ENCODE measurements at places on chromosomes 2 and 18.
A peak's percentile ranks its signal among the peaks of the same experiment; 100 is the strongest.

- no peak for DNase-seq
These were observed 30.4 kb downstream of the MSTN start for GRCh38 chr2:190031969-190032618.

GRCh38 chr18:54268751-54269150 is 566 bp upstream of the POLI start:
- DNase-seq = no peak

- DNase-seq = no peak
These were observed 1353.7 kb upstream of the LRRTM1 start for GRCh38 chr2:81658227-81658626.

DNA sequence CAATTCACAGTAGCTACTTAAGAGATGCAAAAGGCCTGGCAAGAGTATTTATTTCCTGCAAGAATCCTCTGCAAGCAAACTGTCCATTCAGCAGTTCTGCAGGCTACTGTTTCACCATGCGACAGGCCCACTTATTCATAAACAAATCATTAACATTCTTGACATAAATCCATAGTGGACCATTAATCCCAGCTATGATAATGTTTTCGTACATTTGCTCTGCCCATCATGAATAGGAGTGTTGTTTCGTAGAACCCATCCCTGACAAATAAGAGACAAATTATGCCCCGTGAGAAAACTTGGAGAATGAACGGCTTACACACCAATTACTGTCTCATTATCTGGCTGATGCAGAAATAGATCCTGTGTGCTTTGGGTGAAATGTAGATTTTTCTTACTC is 65.4 kb downstream of the PID1 start:
- no peak for DNase-seq

- DNase-seq = no peak
These were observed 24.0 kb downstream of the MRPL44 start for GRCh38 chr2:223981241-223981640.

GRCh38 chr2:16566701-16567100 is 98.9 kb downstream of the CYRIA start:
- no peak for DNase-seq

GRCh38 chr2:47221039-47221438 is 65.9 kb upstream of the STPG4 start:
- peak; percentile 74 for DNase-seq

DNA sequence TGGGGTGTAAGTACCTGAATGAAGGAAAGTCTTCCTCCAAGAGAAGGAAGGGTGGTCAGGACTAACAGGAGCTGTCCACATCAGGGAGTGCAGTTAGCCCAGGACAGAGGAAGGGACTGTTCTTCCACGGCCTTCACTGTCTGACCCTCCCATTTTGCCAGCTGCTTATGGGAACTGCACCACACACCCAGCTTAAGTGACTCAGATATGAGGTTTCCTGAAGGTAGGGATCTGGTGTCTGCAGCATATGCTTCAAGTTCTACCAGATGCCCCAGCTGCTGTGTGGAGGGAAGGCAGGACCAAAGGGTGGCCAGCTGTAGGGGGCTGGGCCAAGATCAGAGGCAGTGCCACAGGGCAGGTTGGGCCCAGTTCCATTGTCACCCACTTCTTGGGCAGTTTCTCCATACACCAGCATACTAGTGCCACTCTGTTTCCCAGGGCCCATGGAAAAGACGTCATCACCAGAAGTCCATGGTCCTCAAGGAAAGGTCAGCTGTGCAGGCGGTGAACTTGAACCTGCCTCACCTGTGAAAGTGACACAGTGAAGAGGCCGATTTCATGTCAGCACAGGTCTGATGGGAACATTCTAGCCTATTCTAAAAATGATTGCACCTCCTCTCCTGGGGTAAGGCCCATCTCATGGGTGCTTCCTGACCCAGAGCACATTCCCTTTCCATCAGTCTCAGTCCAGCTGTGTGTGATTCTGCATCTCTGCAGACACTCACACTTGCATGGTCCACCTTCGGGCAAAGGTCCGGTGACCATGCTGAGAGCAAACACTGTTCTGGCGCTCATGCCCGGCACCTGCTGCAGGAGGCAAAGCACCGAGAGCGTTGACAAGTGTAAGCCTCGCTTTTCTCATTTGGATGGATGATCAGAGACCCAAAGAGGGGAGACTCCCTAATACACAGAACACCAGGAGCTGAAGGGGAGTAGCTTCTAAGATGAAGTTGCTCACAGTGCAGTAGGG is 68.0 kb downstream of the ACAA2 start:
- DNase-seq = no peak

GRCh38 chr2:205409411-205409810 is 272.9 kb upstream of the NRP2 start:
- DNase-seq = no peak

DNA sequence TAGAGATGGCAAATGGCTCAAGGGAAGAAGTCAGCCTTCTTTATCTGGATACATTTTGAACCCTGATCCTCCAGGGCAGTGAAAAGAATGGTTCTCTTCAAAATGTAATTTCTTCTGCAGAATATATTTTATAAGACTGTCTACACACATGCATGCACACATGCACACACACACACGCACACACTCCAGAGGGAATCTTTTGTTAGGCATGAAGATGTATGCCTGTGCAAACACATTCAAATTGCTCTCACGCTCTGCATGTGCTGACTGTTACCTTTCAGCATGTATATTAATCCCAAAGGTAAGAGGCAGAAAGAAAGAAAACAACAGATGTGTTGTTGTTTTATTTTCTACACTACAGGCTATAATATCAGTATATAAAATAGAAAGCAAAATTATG is 43.2 kb downstream of the SLC5A7 start:
- DNase-seq = no peak

DNA sequence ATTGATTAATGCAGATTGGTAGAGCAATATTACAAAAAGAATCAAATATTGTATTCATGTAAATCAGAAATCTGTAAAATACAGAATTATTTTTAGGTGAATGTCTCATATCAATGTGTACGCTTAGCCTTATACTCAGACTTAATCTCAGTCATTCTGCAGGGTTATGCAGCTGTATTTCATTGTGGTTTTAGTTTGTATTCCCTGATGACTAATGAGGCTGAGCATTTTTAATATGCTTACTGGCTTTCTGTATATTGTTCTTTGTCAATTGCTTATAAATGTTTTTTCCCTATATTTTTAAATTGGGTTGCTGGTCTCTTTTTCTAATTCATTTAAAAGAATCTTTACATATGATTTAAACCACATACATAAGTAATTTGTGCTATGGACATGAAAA is 50.1 kb downstream of the CDH19 start:
- peak; percentile 26 for DNase-seq

Measured in non-pigmented ciliary epithelial cell (primary cell).